ENCODE measurements at places on chromosomes 3 and 15.
A peak's percentile ranks its signal among the peaks of the same experiment; 100 is the strongest.

GRCh38 chr15:42270996-42271395 is 2.0 kb upstream of the GANC start:
- DNase-seq = no peak

DNA sequence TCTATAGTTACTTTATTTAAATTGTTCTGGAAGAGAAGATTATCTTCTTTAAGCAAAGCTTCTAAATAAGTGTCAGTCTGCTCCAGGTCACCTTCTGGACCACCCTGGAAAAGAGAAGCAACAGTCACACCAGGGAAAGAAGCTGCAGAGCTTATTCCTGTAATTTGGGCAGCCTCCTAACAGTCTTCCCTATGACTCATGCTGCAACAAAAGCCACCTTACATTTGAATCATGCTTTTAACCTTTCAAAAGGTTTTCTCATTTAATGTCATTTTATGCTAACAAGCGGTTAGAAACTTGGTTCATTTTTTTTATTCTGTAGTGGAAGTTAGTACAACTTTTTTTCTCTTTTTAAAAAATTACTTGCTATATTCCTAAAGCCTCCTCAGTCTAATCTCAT is 5.3 kb upstream of the GUCA1C start:
- no peak for DNase-seq

DNA sequence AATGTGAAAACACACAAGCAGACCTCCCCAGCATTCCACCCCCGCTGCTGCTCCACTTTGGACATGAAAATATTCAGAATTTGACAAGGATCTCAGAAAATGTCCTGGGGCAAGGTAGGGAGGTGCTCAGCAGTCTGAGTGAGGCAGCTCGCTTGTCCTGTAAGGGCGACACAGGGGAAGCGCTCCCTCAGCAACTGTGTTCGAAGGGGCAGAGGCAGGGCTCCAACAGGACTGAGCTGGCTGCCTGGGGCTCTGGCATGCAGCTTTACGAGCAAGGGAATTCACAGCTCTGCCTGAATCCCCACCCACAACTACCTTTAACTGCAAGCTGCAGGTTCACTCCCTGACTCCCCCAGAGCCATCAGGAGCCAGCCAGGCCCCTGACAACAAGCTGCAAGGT is 287.0 kb upstream of the LYSMD4 start:
- no peak for DNase-seq

GRCh38 chr3:4413467-4413866 is 53.6 kb downstream of the SUMF1 start:
- DNase-seq = no peak

GRCh38 chr3:171827836-171828458 is 15.2 kb upstream of the TMEM212 start:
- no peak for DNase-seq

- DNase-seq = no peak
These were observed 1.1 kb downstream of the ZBTB47 start for GRCh38 chr3:42654331-42655201.

DNA sequence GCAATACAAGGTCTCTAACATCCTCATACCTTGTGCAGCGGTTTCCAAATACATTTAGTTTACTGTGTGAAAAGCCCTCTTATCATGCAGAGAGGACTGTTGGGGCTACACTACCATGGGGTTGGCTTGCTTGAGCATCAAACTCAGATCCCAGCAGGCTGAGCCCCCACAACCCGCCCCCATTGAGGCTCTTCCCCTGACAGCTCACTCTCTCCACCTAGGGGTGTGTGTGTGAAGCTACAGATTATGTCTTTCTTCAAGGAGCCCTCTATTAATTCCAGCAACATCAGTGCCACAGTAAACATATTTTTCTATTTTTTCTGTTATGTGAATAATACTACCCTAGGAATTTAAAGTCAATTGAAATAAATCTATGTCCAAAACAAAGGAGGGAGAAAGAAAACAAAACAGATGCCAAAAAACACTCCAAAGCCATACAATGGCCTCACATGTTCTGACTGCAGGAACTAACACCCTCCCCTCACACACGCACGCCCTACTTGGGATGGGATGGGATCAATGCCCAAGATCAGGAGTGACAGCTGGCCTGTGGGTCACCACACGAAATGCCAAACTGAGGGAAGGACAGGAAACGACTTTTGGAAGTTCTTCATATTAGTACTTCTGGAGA is 14.7 kb downstream of the TM4SF4 start:
- no peak for DNase-seq

GRCh38 chr15:88693191-88693590 is 54.4 kb downstream of the ISG20 start:
- no peak for DNase-seq

- DNase-seq = no peak
These were observed 213.2 kb upstream of the IL12A start for GRCh38 chr3:159775372-159775961.

DNA sequence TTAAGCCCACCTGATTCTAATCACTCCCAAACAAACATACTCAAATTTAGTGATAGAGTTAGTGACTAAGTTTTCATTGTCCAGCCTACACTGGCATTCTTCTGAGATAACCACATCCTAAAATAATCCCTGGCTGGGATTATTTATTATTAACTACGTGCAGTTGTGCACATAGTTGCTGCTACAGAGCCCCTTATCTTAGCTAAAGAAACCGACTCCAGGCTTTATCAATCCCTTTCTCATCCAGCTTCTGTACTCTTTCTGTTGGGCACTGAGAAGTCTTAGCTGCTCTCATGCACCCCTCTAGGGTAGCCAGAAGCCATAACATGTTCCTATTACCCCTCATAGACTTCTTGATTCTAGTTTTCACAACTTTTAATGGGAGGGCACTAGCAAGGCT is 208.7 kb downstream of the MBNL1 start:
- DNase-seq = no peak

DNA sequence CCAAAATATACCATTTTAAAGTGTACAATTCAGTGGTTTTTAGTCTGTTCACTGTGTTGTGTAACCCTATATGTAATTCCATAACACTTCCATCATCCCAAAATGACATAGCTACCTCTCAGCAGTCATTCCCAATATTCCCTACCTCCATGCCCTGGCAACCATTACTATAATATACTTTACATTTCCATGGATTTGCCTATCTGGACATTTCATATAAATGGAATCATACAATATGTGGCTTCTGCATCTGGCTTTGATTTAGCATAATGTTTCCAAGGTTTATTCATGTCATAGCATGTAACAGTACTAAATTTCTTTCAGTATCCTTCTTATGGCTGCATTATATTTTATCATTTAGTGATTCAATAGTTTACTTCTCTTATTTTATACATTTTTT is 25.3 kb downstream of the FAM98B start:
- no peak for DNase-seq

DNA sequence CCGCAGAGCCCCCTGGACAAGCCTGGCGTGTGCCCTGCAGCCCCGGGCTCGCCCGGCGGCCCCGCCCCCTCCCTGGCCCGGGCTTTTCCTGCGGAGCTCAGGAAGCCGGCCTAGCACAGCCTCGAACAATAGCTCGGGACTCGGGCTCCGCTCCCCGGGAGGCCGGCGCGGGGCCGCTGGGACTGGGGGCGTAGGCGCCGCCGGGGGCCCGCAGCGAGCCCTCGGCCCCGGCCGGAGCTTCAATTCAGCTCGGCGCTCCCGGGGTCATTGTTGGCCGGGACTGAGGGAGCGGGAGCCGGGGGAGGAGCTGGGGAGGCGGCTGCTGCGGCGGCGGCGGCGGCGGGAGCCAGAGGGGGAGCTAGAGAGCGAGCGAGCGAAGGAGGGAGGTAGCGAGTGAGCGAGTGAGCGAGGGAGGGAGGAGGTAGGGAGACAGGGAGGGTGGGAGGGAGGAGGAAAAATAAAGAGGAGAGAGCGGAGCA is 41.0 kb upstream of the ROPN1 start:
- peak; percentile 71 for DNase-seq

- DNase-seq = no peak
These were observed 80.3 kb downstream of the HMG20A start for GRCh38 chr15:77500989-77501388.

DNA sequence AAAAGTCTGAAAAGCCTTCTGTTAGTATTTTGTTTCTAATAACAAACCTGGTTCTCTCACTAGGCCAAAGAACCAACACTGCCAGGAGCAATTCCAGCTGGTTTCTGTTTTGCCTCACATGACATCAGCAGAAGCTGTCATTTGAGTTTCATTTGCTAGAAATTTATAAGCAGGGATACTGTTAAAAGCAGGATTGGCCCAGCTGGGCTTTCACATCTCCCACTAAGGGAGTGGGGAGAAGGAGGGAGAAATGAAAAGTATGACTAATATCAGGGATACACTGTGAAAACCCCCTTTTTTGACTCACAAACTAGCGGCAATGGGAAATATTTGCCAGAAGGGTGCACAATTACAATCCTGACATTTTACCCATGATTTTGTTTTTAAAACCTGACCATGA is 5.3 kb downstream of the CCDC80 start:
- DNase-seq = no peak

DNA sequence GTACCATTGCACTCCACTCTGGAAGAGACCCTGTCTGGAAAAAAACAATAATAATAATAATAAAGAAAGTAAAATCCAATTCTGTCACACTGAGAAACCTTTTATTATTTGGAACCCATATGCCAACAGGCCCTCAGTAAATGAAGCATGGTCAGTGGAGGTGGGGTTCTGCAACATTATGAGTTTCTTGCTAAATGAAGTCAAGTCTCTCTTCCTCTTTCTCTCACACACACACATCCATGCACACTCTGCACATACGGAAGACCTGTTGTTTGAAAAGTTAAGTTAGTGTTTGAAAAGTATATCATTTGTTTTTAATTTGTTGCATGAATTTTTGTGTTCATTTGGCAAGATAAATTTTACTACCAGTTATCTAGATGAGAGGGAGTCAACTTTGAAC is 27.8 kb downstream of the GAP43 start:
- DNase-seq = no peak

GRCh38 chr3:187798126-187798525 is 52.9 kb upstream of the BCL6 start:
- DNase-seq = no peak

GRCh38 chr15:33959844-33960548 is 8.3 kb upstream of the CHRM5 start:
- DNase-seq = no peak

DNA sequence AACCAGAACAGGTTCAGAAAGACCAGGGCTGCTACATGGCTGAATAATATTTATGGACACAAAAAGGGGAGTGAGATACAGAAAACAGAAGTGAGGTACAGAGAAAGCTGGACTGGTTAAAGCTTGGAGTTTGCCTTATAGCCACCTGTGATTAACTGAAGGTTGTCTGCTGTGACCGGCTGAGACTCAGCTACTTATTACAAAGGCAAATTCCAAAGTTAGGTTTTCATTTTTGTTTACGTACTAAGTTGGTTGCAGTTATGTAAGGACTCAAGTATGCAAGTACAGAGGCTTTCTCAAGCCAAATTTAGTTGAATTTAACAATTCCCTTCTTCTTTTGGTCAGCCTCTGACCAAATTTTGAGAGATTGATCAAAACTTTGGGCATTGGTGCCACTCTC is 264.6 kb downstream of the THSD4 start:
- no peak for DNase-seq

DNA sequence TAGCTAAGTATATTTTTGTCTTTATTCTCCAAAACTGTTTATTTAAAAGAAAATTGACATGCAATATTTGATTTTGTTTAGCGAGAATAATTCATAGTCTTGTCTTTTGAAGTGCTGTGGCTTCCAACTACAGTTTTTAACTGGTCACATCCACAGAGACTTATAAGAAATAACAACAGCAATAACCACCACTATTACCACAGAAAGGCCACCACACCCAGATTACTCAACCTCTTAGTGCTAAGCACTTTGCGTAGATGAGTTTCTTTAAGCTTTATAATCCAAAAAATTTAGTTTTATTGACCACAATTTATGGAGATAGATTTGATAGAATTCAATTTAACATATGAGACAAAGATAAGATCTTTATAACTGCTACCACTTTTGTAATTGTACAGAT is 468.4 kb upstream of the UBE2E2 start:
- DNase-seq = no peak

DNA sequence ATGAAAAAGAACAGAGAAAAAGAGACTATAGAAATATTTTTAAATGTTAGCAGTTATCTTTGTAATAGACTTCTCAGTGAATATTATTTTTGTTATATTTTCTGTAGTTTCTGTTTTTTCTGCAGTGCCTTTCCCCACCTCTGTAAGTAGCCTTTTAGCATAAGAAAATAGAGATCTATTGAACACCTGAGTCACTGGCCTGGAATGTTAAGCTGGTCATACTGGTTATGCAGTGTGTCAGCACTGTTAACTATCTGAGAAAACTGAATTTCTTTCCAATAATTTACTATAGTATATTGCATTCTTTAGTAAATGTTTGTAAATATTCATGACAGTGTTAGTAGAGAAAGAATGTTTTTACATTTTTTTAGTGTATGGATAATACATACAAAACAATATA is 79.8 kb downstream of the NECTIN3 start:
- no peak for DNase-seq

DNA sequence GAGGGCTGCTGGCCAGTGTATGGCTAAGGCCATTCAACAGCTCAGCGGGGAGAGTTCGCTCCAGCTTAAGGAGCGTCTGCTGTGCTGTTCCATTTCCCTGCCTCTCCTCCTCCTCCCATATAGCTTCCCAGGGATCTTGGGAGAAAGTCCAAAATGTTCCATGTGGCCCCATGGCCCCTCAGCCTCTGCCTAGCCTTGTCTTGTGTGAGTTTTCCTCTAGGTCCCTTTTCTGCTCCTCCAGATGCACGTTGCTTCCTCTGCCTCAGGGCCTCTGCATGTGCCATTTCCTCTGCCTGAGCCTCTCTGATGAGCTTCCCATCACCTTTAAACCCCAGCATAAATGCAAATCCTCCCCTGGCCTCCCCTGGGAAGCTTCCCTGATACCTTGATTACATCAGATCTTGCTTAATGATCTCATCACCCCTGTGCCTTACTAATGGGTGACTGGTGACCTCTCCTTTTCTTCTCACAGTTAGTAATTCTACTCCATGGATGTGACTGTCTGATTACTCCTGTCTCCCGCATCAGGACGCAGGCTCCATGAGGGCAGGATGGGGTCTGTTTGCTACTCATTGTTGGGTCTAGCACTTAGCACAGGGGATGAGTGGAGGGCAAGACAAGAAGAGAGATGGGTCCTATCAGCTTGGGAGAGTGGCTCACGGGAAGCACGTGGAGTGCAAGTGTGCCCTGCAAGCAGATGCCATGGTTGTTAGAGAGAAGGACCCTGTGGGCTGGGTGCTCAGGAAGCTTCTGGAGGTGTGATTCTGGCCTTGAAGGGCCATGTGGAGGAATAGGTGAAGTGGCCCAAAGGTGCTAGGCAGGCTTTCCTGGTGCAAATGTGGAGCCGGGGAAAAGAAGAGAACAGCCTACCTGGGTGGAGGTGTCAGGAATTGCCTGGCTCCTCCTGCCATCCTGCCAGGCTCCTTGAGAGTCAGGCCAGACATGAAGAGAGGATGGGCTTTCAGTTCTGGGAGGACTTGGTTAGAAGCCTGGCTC is 23.8 kb downstream of the ITGA11 start:
- DNase-seq = peak; percentile 37

GRCh38 chr15:66698318-66698961 is 3.6 kb upstream of the SMAD6 start:
- DNase-seq = no peak
